HS-5 (cell line): ENCODE measurements at places on chromosomes 3 and 15.

DNA sequence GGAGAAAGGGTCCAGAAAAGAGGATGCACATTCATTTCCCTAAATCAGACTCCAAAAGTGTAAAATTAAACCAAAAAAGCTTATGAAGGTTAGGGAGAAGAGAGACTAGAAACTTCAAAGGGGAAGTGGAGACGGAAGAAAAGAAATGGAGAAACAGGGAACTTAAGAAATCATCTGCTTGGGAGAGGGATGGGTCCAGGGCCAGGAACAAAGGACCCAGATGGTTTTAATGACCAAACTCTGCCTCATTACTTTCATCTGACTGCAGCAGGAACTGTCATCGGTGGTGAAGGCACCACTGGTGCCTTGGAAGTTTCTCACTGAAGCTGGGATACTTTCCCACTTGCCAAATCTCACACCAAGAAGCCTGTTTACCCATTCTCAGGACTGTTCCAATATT, 70.5 kb upstream of the SLC4A7 start:
- DNase-seq, result no peak

DNA sequence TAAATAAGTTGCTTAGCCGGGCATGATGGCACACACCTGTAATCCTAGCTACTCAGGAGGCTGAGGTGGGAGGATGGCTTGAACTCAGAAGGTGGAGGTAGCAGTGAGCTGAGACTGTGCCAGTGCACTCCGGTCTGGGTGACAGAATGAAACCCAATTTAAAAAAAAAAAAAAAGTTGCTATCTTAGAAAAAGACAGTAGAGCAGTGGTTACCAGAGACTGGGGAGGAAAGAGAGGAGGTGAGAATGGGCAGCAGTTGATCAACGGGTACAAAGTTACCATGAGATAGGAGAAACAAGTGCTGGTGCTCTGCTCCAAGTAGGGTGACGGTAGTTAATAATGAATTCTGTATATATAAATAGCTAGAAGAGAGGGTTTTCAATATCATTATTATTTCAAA, 821 bp upstream of the CCR2 start:
- no peak for DNase-seq

- no peak for DNase-seq
These were observed 43.9 kb upstream of the CLRN1 start for GRCh38 chr3:151016478-151016795.

DNA sequence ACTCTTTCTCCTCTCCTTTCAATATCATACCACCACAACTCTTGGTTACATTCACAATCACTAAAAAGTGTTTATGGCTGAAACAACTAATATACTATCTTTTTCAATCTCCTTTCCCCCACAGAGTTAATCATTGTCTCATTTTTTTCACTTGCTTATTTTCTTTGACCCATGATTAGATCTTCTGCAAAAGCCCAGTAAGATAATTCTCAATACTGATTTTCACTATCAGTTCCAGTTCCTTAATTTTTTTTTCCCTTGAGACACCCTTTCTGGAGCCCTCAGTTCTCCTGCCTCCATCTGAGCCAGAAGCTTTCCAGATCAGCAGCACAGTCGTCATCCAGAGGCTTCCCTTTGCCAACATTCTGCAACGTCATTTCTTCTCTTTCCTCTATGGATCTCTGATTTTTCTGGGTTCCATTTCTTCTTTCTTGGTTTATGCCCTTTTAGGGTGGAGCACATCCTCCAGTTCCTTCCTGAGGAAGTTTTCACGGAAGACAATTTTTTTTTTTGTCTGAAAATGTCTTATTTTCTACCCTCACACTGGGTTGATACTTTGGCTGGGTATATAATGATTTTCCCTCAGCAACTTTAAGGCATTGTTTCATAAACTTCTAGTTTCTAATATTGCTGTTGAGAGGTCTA, 88.7 kb upstream of the C15orf39 start:
- DNase-seq, result no peak

DNA sequence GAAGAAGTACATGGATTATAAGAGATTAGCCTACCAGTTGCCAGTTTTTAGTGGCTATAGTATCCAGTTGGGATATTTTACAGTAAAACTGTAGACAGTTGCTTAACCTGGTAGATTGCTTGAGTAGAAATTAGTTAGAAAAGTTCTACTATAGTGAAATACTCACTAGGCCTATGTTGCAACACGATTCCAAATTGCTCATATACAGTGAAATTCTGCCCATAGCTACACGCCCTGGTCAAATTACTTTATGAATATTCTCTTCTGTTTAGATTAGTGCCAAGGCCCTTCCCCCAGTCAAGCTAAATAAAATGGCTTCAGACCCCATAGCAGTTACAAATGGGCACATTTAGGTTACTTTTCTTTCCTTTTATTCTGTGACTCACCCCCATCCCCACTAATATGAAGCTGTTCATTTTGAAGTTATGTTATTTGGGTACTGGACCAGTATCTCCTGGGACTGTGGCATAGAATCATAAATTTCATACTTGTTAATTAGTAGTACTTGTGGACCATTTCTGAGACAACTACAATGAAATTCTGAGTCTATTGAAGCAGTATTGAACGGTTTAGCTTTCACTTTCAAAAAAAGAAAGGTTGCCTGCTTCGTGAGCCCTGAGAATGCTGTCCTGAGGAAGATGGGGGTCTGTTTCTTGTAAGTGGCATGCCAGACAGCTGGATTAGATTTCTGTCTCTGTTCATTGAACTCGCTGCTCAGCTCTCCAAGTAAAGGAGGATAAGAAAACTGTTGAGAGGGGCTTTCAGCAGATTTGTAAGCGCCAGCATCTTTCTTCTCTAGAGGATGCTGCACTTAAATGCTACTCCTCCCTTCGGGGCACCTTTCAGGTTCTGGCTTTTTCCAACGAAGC, 65.8 kb upstream of the CFAP20DC start:
- DNase-seq, result no peak

GRCh38 chr15:80476036-80476435, 71.9 kb downstream of the ARNT2 start:
- no peak for DNase-seq

- DNase-seq, result no peak
These were observed 9.4 kb upstream of the MB21D2 start for GRCh38 chr3:192927016-192927415.
